Cortex of kidney (tissue), 1 donor: ENCODE measurements at places on chromosomes 4 and X.

DNA sequence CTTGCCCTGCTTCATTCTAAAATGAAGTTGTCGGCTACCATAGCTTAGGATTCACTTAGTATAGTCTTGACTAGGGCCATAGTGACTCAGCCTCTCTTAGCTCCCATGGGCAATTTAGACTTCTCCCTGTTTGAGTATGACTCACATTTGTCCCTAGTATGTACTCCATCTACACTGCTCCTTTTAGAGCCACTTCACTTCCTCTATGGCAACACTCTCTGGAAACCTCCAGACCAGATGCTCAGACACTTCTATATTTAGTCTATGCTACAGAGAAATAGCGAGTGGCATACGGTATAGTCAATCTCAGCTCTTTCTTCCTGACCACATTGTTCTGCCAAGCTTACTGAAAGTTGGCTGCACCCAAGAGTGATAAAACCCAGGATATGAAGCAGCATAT, 11.2 kb downstream of the MEPE start:
- DNase-seq = no peak

GRCh38 chr4:83947830-83948193, 411.9 kb downstream of the GPAT3 start:
- no peak for DNase-seq

DNA sequence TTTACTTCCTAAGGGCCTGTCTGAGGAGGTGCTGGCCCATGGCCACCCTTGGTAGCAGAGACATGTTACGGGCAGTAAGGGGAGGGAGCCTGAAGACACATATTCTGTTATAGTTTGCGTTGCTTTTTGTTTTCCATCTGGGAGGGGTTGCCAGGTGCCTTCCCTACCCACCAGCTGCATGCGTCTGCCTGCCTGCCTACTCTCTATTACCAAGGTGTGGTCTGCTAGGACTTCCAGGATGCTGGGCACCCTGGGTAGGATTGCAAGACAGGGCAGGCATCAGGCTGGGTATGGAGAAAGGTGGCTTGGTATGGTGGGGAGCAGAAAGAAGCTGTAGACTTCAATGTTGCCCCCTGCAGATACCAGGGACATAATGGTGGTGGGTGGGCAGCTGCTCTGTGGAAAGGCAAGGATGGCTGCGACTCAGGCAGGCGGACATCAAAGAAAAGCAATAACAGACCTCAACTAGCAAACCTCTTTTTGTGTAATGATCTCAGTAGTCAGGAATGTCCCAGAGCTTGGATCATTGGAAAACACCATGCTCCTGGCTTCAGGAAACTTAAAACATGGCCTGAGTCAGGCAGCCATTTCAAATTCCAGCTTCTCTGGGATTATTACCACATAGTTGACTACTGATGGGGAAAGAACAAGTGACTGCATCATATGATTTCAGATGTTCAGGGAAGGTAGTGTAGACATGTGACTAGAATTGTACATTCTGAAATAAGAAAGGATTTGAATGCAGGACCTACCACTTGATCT, 67.8 kb downstream of the HOPX start:
- DNase-seq = no peak

GRCh38 chr4:21469438-21470300, 478.9 kb downstream of the KCNIP4 start:
- no peak for DNase-seq

GRCh38 chr4:7182616-7183015, 9.7 kb upstream of the SORCS2 start:
- no peak for DNase-seq

DNA sequence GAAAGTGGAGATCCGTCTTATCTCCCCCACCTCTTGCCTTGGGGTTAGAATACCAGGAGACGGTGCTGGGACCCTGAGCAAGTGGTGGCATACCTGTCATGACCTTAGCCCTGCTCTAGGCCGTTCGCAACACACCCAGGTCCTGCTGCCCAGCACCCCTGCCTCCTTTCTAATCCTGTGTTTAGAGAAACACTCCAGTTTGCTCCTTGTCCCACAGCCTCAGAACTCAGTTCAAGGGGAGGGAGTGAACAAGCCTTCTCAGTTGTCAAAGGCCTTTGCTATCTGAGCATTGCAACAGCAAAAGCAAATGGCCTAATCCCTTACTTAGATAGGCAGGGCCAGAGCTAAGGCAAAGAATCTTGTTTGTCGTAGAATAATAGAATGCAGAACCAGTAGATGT, 67.9 kb downstream of the CHRNA9 start:
- no peak for DNase-seq

GRCh38 chrX:132023896-132024386, 839 bp downstream of the STK26 start:
- DNase-seq = no peak

DNA sequence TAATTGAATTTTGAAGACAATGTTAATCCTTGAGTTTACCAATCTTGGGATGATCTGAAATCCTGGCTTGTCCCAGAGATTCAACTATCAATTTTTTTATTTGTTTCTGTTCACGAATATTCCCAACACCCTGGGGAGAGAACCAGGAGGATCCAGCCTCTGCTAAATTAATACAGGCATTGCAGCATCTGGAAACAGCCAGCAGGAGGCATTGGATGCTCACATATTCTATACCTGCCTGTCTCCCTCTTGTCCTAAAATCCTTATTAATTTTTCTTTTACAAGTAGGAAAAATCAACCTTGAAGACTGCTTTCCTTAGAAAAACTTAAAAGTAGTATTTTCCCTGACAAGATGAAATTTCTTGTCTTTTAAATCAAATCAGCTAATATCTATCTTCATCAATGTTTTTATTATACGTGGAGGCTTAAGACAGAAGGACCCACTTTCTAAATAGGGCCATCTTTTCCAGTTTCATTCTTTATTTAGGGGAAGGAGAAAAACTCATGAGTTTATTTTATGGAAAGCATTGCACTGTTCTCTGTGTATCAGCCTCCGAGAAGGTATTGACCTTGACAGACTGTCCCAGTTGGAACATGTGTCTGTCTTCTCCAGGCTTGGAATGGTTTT, 102.4 kb downstream of the CLNK start:
- no peak for DNase-seq
